CD4-positive, alpha-beta T cell treated with Interferon alpha-2 for 1 hour (primary cell): ENCODE measurements at places on chromosomes 16 and 17.

GRCh38 chr17:55161935-55162555, 102.7 kb upstream of the HLF start:
- no peak for DNase-seq

DNA sequence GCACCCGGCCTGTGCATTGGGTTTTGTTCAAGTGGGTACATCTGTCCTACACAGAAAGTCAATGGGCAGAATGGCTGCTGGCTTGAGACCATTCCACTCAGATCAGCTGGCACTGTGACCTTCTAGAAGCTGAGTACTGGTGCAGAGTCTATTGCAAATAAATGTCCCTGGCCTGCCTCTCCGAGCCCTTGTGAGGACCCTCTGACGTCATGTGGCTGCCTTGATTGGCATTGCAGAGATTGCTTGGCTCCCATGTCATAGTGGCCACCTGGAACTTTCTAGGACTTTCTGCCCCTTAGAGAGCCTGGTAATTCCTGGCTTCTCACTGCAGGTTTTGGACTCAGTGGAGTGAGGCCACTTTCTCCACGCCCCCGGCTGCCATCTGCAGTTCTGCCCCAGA, 211.3 kb downstream of the ENGASE start:
- DNase-seq, result no peak

DNA sequence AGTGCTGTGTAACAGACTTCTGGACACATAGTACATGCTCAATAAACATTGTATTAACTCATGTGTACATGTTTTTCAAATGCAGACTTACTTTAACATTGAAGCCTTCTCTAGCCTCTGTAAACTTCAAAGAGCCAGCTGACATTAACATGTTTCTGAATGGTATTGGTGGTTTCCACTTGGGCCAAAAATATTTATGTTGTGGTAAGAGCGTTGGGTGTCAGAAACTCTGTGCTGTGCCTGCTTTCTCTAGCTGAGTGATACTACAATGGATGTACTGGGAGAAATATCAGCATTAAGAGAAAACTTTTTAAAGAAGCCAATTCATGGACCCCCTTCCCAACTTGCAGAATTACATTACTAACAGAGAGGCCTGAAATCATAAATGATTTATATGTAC, 1951.7 kb downstream of the TP53TG3F start:
- DNase-seq, result no peak

DNA sequence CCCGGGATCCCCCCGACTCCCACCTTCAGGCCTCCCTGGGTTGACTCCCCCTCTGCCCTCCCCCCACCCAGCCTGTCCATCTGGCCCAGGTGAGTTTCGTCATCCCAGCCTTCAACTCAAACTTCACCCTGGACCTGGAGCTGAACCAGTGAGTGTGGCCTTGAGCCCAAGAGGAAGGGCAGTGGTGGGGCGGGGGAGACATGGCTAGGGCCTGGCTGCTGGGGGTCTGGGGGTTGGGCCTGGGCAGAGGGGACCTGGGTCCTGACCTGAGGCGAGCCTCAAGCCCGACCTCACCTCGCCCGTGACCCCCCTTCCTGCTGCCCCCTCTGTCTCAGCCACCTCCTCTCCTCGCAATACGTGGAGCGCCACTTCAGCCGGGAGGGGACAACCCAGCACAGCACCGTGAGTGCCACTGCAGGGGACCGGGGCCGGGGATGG, 10.9 kb downstream of the ADAM11 start:
- no peak for DNase-seq

DNA sequence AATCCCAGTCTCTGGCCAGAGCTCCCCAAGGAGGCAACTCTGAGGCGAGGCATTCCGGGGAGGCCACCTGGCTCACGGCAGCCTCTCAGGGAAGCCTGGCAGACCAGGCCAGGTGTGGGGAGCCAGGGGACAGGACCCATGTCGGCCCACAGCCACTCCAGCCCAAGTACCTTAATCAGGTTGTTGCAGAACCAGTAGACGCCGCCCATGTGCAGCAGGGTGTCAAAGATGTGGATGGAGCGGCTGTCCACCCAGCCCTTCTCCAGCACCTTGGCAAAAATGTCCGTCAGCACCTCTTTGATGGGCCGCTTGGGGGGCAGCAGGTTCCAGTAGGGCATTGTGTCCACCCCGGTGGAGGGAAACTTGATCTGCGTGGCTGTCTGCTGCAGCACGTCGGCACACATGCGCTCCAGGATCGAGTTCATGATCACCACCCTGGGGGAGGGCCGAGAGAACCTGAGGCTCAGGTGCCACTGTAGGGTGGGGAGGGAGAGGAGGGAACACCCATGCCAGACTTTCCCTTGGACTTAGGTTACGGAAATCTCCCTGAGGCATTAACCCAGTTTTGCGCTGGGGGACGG, 7.8 kb downstream of the CSF3 start:
- no peak for DNase-seq

- DNase-seq, result no peak
Measured at GRCh38 chr16:64017796-64018195, 1104.1 kb downstream of the CDH11 start.

- no peak for DNase-seq
Measured at GRCh38 chr16:72355561-72355960, 183.6 kb upstream of the PMFBP1 start.

DNA sequence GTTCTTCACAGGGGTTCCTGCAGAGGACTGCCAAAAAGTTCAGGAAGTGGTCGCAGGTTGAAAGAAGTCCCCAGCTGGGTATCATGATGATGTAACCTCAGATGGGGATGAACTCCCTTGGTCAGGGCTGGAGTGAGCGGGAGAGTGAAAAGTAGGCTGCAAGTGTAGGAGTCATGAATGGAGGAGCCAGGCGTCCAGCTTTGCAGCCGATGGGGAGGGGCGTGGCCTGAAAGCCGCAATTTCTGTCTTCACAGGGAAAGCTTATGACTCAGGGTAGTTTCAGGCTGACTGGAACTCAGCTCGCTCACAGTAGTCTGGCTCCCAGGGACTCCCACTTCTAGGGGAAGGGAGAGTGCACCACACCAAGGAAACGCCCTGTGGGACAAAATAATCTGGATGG, 70.0 kb upstream of the HS3ST3A1 start:
- DNase-seq, result no peak

- DNase-seq, result no peak
Measured at GRCh38 chr16:79104567-79104966, 496.0 kb downstream of the MAF start.

DNA sequence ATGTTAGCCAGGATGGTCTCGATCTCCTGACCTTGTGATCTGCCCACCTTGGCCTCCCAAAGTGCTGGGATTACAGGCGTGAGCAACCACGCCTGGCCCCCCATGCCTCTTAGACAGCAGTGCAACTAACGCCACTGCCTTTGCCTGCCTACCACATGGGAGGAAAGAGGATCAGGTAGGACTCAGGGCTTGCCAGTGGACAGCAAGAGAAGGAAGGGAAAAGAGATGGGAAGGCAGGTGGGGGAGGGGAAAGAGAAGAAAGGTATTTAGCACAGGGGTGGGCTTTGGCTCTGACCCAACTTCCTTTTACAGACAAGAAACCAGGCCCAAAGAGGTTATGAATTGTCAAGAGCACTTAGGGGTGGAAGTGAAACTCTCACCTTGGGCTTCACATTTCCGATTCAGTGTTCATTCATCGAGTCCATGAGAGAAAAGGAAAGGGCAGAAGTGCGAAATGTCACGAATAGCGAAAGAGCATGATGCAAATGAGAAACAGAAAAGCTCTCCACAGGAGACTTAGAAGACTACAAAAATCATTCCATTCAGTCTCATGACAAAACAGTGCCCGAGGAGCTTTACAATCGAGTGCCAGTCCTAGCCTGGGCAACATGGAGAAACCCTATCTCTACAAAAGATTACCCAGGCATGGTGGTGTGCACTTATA, 36.4 kb downstream of the CDK5R1 start:
- peak; percentile 13 for DNase-seq

DNA sequence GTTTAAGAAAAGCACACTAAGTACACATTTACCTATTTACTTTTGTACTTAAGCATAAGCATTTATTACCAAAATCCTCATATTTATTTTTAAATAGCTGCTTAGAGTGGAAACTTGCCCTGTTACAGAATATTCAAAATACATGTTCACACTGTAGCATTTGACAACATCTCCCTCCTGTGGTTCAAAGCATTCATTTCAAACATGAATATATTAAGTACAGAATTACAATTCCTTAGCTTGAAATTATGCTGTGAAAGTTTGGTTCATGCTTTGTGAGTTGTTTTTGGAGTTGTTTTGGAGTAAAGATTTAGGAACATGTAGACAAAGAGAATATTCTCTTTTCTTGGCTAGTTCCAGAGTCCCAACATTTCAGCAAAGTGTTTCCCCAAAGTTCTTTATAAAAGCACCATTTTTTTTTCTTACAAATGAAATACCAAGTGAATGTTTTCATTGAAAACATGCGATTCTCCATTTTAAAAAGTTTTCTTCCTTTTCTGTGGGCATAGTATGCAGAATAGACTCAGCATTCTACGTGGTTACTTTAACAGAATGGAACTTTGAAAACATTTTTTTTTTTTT, 33.2 kb downstream of the TUBD1 start:
- peak; percentile 67 for DNase-seq

DNA sequence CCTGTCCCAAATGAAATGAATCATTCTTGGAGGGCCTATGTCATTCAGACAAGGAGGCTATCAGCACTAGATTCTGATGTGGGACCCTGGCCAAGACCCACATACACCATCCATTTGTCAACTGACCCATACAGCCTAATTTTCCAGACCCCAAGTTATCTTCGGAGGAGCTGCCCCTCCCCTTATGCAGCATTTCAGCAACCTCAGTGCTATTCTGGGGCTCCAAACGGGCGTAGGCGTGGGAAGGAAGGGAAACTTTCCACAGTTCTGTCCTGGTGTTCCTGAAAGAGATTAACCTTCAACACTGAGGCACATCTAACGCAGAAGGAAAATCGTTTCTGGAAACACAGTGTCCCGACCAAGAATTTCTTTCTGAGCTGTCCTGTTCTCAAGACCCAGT, 86.7 kb downstream of the MYH11 start:
- no peak for DNase-seq

- no peak for DNase-seq
Measured at GRCh38 chr16:69883744-69884143, 67.4 kb upstream of the CLEC18A start.

DNA sequence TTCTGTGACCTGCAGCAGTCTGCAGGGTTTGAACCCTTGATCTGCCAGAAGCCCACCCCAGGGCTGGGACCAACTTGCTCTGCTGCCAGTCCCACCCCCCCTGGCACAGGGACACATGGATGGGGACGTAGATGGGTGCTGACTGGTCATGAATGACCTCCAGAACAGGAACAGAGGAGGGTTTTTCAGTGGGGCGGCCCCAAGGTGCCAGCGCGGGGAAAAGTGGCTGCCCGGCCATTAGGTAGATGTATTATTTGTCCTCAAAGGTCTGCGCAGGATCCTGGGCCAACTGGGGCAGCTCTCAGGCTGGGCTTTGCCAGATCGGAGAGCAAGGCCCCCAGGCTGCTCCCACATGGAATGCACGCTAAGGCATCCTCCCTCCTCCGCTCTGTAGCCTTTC, 265.2 kb upstream of the TNRC6C start:
- DNase-seq, result no peak
